ENCODE measurements at places on chromosomes 2 and 18.

GRCh38 chr18:63508596-63508995, 31.8 kb downstream of the SERPINB5 start:
- no peak overlapping the region for H3K4me3 ChIP-seq
- DNase-seq: no peak
- H3K4me1 ChIP-seq: no peaks in the 10 kb centered on the region

DNA sequence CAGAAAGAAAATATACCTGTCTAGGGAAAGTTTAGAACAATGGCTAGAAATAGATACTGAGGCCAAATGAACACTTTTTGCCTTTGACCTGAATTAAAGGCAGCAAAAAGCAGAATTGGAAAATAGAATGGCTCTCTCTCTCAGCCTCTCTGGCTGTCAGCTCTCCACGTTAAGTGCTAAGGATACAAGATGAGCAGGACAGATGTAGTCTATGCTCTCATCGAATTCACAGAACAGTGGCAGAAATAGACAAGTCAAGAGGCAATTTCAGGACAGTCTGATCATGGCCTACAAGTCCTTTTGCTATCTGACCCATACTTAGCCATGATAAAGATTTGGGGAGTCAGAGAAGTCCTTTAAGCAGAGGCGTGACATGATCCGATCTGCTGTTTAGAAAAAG, 120.2 kb upstream of the CREB1 start:
- H3K27ac ChIP-seq: no peak overlapping the region
- no peaks in the 10 kb centered on the region for H3K36me3 ChIP-seq
- H3K4me1 ChIP-seq: no peaks in the 10 kb centered on the region

GRCh38 chr2:218334531-218334930, 22.1 kb upstream of the CATIP start:
- no peak overlapping the region for H3K27ac ChIP-seq
- H3K4me1 ChIP-seq: peaks cover 4% of the 10 kb centered on the region
- no peaks in the 10 kb centered on the region for H3K36me3 ChIP-seq
- H3K27me3 ChIP-seq: no peaks in the 10 kb centered on the region
- DNase-seq: no peak

GRCh38 chr2:204203704-204204103, 267.1 kb downstream of the ICOS start:
- no peak overlapping the region for H3K27ac ChIP-seq
- H3K27me3 ChIP-seq: peaks cover 15% of the 10 kb centered on the region
- DNase-seq: no peak
- H3K36me3 ChIP-seq: no peaks in the 10 kb centered on the region
